ENCODE measurements at places on chromosomes 3 and 15.

DNA sequence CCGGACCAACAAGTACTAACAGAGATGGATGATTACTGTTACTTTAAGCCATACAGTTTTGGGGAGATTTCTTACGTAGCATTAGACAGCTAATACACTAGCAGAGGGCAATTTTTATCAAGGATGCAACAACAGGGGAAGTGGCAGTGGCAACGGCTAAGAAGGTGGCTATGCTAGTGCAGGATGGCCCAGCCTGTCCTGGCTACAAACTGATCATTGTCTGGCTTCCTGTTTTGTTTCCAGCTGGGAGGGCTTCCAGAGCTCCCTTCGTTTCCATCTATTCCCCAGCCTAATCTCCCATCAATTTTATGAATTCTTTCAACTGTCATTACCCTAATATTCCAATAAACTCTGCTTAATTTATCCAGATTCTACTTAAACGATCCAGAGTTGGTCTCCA, 16.0 kb upstream of the PLA2G4F start:
- DNase-seq: no peak

- DNase-seq: no peak
These were observed 441.3 kb upstream of the THBS1 start for GRCh38 chr15:39139431-39140059.

DNA sequence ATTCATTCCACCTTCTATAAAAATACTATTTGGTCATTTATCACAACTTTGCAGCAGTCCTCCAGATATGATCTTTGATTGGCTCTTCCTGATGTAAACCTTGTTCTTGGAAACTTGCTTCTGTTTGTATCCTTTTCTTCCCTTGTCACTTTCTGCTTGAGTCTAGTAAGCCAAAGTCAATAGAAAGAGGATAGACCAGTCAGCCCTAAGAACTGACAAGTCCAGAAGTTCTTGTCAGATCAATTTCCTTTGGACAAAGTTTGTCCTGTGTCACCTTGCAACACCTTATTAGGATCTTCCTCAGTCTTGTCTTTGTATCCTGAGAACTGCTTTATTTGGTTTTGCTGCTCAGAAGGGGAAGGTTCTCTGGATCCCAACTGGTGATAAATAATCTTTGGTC, 87.9 kb upstream of the CCDC54 start:
- DNase-seq: no peak

DNA sequence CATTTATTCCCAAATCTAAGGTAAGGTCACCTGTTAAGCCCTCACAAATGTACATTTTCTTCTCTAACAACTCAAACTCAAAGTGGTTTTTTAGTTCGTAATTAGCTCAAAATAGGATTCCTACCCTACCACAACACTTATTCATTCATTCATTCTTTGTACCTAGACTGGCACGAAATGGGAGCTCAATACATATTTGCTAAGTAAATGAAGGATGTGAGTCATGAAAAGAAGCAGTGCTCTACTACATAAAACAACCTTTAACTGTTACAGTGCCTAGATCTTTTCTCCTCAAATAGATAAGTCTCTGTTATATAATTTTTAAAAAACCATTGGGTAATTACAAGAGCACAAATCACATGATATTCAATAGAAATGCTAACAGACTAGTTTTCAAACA, 13.1 kb downstream of the RSL24D1 start:
- no peak for DNase-seq

- no peak for DNase-seq
These were observed 46.6 kb upstream of the ATP2B2 start for GRCh38 chr3:10551821-10552630.

DNA sequence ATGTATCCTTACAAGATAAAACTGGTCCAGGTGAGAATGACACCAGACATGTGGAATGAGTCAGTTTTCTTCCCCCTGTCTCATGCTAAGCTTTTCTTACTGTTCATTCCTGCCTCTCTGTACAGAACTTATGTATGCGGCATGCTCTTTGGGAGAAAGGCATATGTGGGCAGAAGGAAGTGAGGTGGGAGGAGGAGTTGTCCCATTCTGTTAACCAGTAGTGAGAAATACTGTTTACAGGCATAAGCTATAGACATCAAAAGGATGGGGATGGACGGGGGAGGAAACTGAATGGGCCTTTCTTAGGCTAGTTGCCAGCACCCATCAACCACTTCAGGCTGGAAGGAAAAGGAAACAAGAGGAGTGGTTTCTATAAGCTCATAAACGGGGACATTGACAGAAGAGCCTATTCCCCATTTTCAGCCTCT, 143.6 kb upstream of the BHLHE40 start:
- no peak for DNase-seq

DNA sequence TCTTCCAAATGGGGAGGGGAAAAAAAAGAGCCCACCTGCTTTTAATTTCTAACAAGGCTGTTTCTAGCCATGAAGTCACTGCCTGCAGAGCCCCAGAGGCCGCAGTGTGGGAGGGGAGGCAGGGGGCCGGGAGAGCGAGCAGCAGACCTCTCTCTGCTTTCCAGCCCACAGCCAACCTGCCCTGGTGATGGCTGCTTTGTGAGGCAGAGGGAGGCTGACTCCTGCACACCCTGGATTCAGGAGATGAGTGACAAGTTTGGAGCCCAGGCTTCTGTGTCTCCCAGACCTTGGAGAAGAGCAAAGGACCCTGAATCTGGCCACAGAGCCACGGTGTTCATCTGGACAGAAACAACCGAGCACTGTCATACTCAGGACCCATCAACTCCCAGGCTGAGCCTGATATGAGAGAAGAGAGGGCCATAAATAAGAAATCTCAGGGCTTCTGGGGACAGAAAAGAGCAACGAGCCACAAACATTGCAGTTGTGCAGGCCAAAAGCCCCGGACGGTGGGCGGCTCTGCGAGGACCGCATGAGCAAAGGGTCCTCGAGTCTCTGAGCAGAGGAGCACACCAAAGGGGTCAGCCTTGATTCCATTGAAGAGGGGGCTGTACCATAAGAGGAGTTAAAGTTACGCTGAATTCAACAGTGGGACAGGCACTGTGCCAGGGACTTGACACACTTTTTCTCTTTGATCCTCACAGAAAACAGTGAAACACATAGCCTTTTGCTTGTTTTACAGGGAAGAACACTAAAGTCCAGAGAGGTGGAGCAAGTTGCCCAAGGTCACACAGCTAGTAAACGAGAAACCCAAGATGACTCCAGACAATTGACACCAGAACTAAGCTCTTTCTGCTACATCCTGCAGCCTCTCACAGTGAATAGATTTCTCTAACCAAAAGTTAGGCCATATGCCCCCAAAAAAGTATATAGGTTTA, 97.2 kb downstream of the SEMA5B start:
- DNase-seq: no peak

DNA sequence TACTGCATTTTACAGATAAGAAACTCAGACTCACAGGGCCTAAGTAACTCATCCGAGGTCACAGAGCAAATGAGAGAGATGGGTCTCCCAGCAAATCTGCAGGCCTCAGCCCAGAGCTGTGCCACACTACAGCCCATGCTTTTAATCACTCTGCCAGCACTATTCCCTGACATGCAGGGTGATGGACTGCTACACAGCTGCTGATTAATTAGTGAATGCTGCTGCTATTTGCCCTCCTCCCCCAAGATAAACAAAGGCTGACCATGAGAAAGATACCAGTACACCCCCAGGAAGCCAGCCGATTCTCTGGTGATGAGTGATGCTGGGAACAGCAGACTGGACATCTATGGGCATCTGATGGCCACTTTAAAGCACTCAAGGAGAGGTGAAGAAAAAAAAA, 39.3 kb downstream of the RFTN1 start:
- no peak for DNase-seq

DNA sequence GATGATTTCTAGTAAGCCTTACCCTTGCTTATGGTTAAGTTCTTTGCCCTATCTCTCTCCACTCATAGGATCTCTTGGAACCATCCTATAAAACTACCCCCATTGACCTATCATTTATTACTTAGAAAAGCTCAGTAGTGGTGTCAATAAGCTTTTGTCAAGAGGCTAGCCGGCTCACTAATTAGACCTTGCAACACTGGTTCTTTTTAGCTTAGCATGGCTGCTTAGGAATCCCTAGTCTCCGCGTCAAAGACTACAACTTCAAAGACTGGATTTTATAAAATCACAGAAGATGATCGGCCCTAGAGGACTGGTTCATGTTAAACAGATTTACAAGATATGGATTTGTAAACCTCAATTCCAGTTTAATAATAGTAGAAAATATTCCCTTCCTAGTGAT, 7.6 kb downstream of the PPARG start:
- DNase-seq: no peak

GRCh38 chr3:50494126-50494525, 9.3 kb downstream of the CACNA2D2 start:
- DNase-seq: no peak

DNA sequence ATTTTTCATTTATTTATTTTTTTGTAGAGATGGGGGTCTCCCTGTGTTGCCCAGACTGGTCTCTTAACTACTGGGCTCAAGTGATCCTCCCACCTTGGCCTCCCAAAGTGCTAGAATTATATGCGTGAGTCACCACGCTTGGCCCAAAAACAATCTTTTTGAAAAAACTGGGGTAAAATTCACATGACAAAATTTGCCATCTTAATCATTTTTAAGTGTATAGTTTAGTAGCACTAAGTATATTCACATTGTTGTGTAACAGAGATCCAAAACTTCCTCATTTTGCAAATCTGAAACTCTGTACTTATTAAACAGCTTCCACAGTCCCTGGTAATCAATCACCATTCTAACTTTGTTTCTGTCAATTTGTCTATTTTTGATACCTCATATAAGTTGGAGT, 5.2 kb downstream of the SNX1 start:
- no peak for DNase-seq

GRCh38 chr3:59877263-59878037, 827.6 kb upstream of the CFAP20DC start:
- DNase-seq: no peak

DNA sequence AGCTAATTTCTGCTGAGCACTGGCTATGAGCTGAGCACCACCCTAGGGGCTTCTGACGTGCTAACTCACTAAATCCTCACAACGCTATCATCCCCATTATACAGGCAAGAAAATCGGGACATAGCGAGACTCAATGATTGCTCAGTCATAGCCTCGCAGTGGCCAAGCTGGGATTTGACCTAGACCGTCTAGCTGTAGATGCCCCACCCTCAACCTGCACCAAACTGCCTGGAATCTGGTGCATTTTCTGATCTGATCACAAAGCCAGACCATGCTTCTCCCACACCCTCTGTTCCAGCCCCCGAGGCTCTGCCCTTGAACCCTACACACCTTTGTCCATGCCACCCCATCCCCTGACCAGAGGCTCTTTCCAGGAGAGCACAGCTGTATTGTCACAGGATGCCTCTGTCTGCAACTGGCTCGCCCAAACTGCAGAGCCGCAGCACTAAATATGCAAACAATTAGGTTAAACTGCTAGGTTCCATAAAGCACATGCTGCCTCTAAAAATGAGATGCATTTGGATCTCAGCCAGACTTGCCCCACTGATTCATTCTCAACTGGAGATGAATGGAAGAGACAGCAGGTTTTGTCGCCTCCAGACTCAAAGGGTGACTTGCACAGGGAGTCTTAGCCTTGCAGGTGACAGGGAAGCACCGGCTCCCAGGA, 95.2 kb downstream of the NUP210 start:
- DNase-seq: no peak

DNA sequence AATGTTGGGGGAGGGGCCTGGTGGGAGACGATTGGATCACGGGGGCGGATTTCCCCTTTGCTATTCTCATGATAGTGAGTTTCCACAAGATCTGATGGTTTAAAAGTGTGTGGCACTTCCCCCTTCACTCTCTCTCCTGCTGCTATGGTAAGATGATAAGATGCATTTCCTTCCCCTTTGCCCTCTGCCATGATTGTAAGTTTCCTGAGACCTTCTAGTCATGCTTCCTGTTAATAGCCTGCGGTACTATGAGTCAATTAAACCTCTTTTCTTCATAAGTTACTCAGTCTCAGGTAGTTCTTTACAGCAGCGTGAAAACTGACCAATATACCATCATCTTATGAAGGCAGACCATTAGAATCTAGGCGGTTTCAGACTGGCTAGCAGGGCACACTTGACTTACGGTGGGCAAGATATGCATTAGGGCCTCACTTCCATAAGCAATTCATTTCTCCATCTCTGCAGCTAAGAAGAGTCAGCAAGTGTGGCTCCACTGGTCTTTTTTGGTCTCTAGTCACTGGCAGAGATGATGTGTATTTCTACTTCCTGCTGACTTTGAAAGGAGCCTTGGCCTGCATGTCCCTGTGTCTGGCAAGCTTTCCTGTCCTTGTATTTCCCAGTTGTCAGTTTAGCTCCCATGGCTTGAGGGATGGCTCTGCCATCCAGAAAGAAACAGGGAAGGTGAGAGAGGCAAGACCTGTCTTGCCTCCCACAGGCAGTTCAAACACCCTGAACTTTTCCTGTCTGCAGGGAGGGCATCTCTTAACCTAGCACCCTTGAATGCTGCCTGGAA, 109.0 kb upstream of the ADAMTS9 start:
- no peak for DNase-seq

DNA sequence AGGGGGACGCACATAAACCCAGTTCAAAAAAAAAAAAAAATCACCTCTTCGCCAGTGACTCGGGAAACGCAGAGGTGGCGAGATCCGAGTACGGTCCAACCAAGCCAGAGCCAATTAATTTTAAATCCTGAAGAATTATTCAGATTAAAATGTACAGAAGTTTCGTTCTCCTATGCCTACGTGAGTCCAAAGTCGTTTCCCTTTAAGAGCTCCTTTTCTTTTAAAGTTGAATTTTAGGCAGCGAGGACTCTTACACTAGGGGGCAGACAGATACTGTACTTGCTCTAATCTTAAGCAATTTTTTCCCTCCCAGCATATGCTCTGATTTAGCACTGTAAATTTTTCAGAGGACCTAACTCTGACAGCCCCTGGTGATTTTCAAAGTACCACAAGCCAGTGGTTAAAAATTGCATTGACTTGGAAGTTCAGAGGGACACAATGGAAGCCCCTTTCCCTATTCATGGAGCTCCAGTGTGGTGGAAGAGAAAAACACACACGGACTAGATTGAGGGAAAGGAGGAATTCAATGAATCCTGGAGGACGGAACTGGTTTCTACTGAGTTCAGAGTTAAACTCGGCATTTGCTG, 3.3 kb upstream of the NR2F2 start:
- no peak for DNase-seq

- DNase-seq: no peak
These were observed 127.3 kb upstream of the PRICKLE2 start for GRCh38 chr3:64352639-64352992.

- DNase-seq: no peak
These were observed 277.7 kb downstream of the EDEM1 start for GRCh38 chr3:5465183-5465582.

- DNase-seq: no peak
These were observed 24.9 kb downstream of the GJD2 start for GRCh38 chr15:34729886-34730285.

- peak; percentile 48 for DNase-seq
These were observed 46.0 kb downstream of the PPCDC start for GRCh38 chr15:75069301-75069925.

- no peak for DNase-seq
These were observed 50.5 kb downstream of the CD86 start for GRCh38 chr3:122105626-122106025.

GRCh38 chr3:194797555-194798250, 112.0 kb downstream of the FAM43A start:
- no peak for DNase-seq

GRCh38 chr3:55161231-55161630, 233.4 kb upstream of the LRTM1 start:
- no peak for DNase-seq
